Stimulated activated CD8-positive, alpha-beta memory T cell treated with anti-CD3 and anti-CD28 coated beads, Interleukin-7, amount 100 ng/mL, for 1 hour (primary cell): ENCODE measurements at places on chromosomes 13 and 19.

DNA sequence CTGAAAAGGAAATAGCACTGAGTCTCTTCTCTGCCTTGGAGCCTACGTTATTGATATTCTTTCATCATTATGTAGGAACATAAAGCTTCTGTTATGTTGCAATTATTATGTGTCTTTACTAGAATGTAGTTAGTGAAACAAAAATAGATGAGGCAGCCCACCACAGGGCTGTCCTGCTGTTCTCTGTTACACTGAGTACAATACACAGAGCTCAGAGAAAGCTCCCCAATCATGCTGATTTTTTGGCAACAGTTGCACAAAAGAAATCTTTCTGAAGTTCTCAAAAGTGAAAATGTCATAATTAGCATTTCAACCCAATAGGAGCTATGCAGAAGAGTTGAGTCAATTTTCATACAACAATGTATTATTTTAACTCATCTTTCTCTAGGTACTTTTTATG lies 119.5 kb downstream of the EFNB2 start:
- no peak for DNase-seq

DNA sequence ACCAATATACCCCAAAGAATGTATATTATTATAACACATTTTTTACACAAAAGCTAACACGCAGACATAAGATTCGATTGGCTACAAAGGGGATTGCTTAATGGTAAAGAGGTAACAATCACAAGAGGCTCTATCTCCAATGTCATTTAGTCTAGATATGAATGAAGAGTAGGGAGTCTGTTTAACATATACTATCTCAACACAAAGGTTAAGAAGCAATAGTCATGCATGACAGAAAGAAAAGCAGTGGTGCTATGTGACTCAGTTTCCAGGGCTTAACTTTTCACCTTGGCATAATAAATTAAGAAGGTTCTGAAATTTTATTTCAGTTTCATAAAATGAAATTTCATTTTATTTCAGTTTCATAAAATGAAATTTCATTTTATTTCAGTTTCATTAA lies 33.3 kb downstream of the UFM1 start:
- no peak for DNase-seq

DNA sequence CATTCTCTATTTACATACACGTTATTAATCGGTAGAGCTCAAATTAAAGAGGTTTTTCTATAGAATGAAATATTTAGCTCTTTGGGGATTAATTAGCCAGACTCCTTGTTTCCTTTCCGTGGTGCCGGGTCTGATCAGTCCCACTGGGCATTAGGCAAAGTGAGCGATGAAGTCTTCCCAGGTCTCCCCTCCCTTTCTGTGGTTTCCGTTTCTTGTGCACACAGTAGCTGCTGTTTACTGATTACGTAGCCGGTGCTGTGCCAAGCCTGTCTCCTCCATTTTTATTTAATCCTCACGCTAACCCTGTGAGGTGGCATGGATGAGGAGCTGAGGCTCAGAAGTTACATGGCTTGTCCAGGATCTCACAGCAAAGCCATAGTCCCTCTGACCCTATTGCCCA lies 9.0 kb downstream of the SLC25A15 start:
- DNase-seq = no peak

GRCh38 chr19:11538232-11539036 lies at the start of gene CNN1:
CNN1 (plus strand) TSS chr19:11538851; CDS start chr19:11538928, 77 bp downstream.
- DNase-seq = no peak

DNA sequence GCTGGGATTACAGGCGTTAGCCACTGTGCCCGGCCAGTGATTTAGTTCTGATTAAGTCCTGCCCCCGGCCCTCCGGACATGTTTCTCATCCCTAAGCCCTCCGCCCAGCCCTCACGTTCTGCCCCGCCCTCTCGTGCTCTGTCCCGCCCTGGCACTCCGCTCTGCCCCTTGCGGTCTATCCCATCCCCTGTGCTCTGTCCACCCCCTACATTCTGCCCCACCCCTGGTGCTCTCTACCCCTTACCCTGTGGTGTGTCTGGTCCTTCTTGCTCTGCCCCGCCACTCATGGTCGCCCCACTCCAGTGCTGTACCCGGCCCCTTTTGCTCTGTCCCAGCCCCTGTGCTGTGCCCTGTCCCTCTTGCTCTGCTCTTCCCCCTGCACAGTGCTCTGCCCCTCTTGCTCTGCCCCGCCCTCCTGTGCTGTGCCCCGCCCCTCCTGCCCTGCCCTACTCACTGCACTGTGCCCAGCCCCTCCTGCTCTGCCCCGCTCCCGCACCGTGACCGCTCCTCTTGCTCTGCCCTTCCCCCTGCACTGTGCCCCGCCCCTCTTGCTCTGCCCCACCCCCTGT lies 3.0 kb downstream of the GTPBP3 start:
- no peak for DNase-seq

- DNase-seq = no peak
These were observed 6.3 kb upstream of the ZNF358 start for GRCh38 chr19:7509625-7510024.

- DNase-seq = no peak
These were observed 124.1 kb downstream of the PCCA start for GRCh38 chr13:100212904-100213553.

GRCh38 chr13:28568286-28568685 lies 73.4 kb upstream of the FLT1 start:
- DNase-seq = no peak

DNA sequence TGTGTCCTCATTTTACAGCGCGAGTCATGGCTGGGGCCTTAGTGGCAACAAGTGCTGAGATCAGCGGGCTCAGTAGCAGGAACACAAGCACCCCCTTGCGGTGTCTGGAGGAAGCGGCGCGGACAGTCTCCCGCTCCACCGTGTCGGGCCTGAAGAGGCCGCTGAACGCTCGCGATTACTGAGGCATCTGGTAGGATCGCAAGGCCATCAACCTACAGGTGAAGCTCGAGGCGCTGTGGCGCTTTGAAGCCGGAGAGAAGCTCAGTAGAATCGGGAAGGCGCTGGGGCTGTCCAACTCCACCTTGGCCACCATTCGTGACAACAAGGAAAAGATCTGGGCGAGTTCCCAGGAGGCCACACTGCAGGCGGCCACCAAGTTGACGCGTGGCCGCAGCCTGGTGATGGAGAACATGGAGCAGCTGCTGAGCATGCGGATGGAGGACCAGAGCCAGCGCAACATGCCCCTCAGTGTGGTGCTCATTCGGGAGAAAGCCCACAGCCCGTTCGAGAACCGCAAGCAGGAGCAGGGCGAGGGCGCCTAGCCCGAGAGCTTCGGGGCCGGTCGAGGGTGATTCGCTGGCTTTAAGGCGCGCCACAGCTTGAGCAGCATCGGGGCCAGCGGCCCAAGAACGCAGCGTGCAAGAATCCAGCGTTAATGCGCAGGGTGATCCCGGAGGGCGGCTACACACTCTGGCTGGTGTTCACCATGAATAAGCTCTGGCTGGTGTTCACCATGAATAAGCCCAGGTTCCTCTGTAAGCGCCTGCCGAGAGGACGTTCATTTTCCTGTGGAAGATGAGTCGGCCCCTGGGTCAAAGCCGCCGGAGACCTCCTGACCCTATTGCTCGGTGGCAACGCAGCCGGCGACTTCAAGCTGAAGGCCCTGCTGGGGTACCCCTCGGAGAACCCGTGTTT lies 8.3 kb upstream of the MZF1 start:
- DNase-seq = peak; percentile 89

GRCh38 chr13:26992951-26993719 lies 178.5 kb downstream of the USP12 start:
- DNase-seq = no peak

DNA sequence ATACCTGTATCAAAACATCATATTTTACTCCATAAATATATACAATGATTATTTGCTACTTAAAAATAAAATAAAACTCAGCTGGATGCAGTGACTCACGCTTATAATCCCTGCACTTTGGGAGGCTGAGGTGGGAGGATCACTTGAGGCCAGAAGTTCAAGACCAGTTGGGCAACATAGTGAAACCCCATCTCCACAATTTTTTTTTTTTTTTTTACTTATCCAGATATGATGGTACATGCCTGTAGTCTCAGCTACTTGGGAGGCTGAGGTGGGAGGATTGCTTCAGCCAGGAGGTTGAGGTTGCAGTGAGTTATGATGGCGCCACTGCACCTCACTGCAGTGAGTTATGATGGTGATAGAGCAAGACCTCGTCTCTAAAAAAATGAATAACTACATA lies 22.4 kb downstream of the POU2F2 start:
- no peak for DNase-seq

- no peak for DNase-seq
These were observed 50.5 kb downstream of the KATNAL1 start for GRCh38 chr13:30256713-30257467.

GRCh38 chr13:30965380-30965779 lies 32.9 kb downstream of the TEX26 start:
- DNase-seq = no peak

GRCh38 chr19:4376028-4376670 lies 24.2 kb downstream of the SH3GL1 start:
- DNase-seq = no peak

- DNase-seq = no peak
These were observed 80.1 kb downstream of the SLC7A1 start for GRCh38 chr13:29515372-29515771.
